ENCODE measurements at places on chromosomes 3 and 15.

- no peak for DNase-seq
These were observed 60.6 kb upstream of the XCR1 start for GRCh38 chr3:46087871-46088270.

- DNase-seq, result no peak
These were observed 11.9 kb downstream of the CXCR6 start for GRCh38 chr3:45955017-45955647.

DNA sequence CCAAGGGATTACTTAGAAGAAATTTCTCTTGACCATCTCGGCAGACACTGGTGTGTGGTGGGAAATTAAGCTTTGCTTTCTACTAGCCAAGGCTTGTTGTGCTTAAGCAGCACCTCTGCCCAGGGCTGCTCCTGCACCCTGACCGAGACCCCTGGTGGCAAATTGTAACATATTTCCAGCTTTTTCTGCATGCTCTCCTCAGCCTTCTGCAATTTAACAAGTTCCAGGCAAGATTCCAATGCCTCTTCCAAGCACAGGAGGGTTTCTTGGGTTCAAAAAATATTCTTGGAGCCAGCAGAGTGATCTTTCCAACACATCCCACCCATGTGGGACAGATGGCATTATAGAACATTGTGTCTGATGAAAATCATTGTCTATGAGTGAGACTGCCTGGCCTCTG, 210.5 kb downstream of the CLSTN2 start:
- DNase-seq, result no peak

GRCh38 chr15:94286583-94286982, 55.2 kb downstream of the MCTP2 start:
- no peak for DNase-seq

DNA sequence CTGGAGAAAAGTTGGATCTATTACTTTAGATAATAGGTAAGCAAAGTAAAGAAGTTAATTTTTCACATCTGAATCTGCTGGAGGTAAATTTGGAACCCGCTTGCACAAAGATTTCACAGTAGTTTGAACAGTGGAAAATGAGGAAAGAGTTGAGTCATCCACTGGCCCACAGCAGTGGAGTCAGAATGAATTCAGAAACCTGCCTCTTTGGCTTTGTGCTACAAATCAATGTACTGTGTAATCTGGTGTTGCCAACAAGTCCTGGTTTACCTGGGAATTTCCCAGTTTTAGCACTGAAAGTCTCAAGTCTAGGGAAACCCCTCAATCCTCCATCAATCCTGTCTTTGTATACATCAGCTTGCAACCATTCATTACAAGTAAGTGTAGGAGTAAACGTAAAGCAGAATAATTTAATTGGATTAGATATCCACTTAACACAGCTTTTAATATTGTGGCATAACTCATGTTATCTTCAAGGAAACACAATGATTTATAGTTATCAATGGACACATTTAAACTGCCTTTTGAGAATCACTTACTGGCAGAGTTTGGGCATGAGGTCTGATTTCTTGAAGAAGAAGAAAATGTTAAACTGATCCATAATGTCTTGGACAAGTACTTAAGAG, 100.6 kb downstream of the DCLK3 start:
- DNase-seq, result no peak

DNA sequence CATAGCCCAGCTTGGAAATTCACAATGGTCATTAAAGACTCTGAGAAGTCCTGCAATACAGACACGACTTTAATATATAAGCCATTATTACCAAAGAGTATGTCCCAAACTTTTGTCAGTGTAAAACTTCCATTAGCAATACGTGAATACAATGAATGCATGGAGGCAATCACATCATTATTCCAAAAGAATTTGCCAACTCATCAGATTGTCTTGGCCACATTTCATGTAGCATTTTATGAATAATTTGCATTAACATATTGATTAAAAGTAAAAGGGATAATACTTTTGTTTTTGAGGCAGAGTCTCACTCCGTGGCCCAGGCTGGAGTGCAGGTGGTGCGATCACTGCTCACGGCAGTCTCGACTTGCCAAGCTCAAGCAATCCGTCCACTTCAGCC, 7.9 kb upstream of the DUT start:
- DNase-seq, result no peak

DNA sequence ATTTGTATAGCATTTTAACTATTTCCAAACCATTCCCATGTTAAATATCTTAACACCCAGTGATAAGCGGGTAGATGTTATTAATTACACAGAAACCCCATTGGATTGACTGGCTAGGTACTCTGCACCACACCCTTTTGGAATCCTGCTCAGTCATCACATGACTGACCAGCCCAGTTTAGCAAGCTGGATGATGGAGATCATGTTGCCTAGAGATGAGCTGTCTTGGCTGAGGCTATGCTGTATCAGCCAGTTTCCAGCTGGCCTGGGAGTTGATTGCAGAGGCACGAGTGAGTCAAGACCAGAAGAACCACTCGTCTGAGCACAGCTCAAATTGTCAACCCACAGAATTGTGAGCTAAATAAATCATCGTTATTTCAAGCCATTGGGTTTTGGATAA, 124.6 kb downstream of the ZNF621 start:
- no peak for DNase-seq

- no peak for DNase-seq
These were observed 5.5 kb downstream of the CSRNP1 start for GRCh38 chr3:39147711-39148434.

- DNase-seq, result no peak
These were observed 106.1 kb downstream of the OXNAD1 start for GRCh38 chr3:16370872-16371740.

- DNase-seq, result no peak
These were observed 985 bp downstream of the TRPC1 start for GRCh38 chr3:142724682-142725356.

DNA sequence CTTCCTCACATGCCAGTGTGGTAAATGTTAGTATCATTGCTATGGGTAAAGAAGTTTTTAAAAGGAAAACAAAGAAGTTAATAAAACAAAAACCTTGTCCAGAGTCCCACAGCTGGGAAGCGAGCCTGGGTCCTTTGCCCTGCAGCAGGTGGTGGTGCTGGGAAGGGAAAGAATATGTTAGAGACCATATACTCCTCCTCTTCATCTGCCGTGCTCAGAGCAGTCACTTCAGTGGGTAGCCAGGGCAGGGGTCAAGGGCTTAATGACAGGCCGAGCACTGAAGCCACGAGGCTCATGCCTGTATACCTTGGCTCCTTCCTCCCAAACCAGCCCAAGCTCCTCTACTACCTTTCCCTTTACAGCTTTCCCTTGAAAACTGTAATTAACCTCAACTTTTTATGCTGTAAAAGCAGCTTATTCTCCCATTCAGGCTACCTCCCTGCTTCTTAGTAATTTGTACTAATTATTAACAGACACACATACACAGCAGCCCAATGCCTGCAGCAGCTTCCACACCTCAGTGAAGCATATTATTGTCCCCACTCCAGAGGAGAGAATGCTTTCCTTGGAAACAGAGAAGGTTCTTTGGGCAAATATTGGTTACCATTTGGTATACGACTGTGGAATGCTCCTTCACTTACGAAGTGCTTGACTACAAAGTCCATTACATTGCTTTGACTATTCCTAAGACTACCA, 362.1 kb downstream of the EPHB1 start:
- no peak for DNase-seq

GRCh38 chr15:101613130-101614000, 38.8 kb downstream of the TM2D3 start:
- no peak for DNase-seq

GRCh38 chr3:169286992-169287391, 376.5 kb downstream of the MECOM start:
- no peak for DNase-seq

DNA sequence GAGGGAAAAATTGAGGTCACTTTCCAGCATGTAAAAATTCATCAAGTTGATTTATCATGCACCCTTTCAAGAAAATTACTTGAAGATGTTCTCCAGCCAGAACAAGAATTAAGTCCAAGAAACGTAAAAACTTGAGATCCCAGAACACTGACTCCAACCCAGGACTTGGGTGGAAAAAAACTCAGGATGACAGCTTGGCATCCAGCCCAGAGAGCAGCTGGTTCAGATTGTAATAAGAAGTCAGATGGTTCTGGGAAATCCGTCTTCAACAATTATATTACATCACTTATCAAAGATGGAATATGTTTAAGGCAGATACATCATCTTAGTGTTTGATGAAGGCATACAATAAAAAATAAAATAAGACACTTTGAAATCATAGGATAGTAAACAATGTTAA, 23.0 kb upstream of the DNAJC13 start:
- no peak for DNase-seq

- no peak for DNase-seq
These were observed 33.5 kb downstream of the KLF13 start for GRCh38 chr15:31360158-31360561.

GRCh38 chr15:101773496-101774100, 29.7 kb upstream of the OR4F6 start:
- DNase-seq, result no peak

DNA sequence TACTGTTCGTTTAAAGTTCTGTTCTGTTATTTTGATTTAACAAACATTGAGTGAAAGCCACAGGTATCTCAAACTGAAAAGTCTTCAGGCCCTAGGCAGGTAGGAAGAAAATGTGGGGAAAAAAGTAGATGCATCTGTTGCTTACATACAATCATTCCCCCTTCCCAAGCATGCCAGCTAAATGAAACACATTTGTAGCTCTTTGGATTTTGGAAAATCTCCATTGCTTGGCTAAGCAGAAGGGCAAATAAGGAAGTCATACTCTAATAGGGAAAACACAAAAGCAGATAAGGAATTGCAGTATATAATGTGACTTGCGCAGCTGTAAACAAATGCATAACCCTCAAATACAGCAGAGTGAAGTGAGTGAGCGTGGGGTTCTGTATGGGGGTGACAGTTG, 375.9 kb downstream of the FGF12 start:
- no peak for DNase-seq

DNA sequence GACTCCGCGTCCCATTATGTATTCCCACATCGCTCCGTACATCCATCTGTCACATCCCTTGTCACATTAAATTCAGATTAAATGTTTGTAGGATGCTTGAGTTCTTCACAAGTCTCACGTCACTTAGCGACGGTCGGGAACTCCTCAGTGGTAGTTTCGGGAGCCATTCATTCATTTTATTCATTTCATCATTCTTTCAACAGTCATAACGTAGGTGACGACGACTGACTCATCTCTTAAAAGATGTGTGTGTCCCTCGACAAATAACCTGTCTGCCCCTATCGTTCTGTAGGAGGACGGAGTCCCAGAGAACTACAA, 272 bp upstream of the SRPRB start:
- DNase-seq, result no peak

DNA sequence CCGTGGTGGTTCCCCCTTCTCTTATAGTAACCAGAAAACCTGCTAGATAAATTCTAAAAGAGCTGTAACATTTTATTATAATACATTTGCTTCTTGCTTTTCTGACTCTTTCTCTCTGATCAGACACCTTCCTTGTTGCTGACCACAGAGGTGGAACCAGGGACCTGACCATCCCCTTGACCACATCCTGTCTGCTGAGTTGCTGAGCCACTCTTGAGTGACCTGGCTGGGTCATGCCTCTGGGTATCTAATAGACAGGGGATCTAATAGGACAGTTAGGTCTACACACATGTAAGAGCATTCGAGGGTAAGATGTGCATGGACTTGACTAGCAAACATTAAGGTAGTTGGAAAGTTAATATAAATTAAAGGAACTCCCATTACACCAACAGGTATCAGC, 22.8 kb upstream of the TRIM59 start:
- no peak for DNase-seq

GRCh38 chr15:61226361-61227256, 2.5 kb downstream of the RORA start:
- no peak for DNase-seq

GRCh38 chr3:113242096-113242581, 30.8 kb downstream of the BOC start:
- no peak for DNase-seq

DNA sequence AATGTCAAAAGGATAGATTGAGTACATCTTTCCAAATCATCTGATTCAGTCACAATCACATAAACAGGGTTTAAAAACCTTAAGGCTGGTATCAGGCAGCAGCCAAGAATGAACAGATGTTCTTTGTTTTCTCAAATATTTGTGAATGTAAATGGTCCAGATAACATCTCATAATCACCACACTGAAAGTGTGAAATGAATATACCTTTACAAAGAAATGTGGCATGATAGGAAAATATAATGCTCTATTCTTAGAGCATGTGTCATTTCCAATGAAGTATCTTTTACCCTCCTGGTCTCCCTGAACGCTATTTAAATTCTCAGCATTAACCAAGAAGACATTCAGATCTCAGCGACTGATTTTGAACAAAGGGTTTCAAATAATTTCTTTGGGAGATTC, 8.8 kb upstream of the ACTC1 start:
- no peak for DNase-seq
